ENCODE measurements at places on chromosomes 11 and 22. TPM values are rescaled to one million over a fixed set of nuclear protein-coding genes. Genes with fewer than 3 reads are reported as not detected.

The SAA4 gene
- total RNA-seq = 0.33 TPM

The SLC25A45 gene
- total RNA-seq = 0.98 TPM

The C11orf16 gene
- not detected for total RNA-seq

The ISX gene
- not detected for total RNA-seq

The ZC3H12C gene
- 5.5 TPM for total RNA-seq

The ANO1 gene
- total RNA-seq = under 0.01 TPM

The TRPM5 gene
- not detected for total RNA-seq

The CALCB gene
- total RNA-seq = 0.65 TPM

The VSTM5 gene
- under 0.01 TPM for total RNA-seq

The IGLL5 gene
- not detected for total RNA-seq

The CLMP gene
- 10.6 TPM for total RNA-seq

The SH3BP1 gene
- total RNA-seq = 14.8 TPM

The MRPL23 gene
- total RNA-seq = 261 TPM

The TREH gene
- total RNA-seq = not detected

The ARHGAP8 gene
- 8.9 TPM for total RNA-seq

The GNAZ gene
- 1.3 TPM for total RNA-seq

The UPK3A gene
- not detected for total RNA-seq

The KRTAP5-10 gene
- total RNA-seq = not detected

The SLC29A2 gene
- 5.2 TPM for total RNA-seq

The ESAM gene
- total RNA-seq = 35.7 TPM

The GGTLC2 gene
- not detected for total RNA-seq

The MPEG1 gene
- not detected for total RNA-seq

The BET1L gene
- total RNA-seq = 19.2 TPM

The FGF3 gene
- total RNA-seq = not detected

The PHOX2A gene
- total RNA-seq = 0.13 TPM
